Muscle of arm (tissue), 14 donors: ENCODE measurements at places on chromosomes 13 and 19. TPM values are rescaled to one million over a fixed set of nuclear protein-coding genes. Genes with fewer than 3 reads are reported as not detected.

DNA sequence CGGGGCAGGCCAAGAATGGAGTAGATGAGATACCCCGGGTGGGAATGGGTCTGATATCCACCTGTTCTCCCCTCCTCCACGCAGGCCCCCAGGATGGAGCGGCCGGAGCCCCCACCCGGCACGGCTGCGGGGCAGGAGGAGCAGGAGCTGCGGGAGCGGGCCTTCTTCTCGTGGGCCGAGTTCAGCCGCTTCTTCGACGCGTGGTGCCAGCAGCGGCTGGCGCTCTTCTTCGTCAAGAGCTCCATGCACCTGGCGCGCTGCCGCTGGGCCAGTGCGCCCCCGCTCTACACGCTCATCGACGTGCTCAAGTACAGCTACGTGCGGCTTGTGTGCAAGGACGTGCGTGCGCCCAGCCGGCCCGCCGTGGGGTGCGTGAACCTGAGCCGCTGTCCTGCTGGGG lies 1.2 kb downstream of the ZSWIM9 start:
- DNase-seq, result no peak

DNA sequence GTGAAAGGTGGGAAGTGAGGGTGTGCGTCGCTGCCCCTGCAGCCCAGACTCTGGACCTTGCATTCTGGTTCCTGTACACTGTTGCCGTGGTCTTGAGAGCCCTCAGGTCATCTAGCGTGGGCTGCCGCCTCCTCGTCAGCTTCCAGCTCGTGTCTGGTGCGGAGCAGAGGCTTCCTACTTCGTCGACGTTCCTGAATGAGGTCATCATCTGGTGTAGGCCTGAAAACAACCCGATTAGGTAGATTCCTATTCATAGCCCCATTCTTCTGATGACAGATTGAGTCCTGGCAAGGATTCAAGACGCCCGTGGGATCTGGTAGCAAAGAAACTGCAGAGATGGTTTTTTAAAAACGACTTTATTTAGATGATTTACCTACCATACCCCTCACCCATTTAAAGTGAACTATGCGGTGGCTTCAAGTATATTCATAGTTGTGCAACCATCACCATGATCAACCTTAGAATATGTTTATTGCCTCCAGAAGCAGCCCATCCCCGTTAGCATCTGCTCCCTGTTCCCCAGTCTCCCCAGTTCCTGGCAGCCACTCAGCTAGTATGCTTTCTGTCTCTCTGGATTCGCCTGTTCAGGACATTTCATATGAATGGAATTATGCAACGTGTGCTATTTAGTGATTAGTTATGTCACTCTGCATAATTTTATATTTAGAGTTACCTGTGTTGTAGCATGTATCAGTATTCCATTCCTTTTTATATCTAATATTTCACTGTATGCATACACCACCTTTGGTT lies 13.8 kb downstream of the NAXD start:
- no peak for DNase-seq

GRCh38 chr13:112172641-112173251 lies 105.8 kb downstream of the SOX1 start:
- no peak for DNase-seq

DNA sequence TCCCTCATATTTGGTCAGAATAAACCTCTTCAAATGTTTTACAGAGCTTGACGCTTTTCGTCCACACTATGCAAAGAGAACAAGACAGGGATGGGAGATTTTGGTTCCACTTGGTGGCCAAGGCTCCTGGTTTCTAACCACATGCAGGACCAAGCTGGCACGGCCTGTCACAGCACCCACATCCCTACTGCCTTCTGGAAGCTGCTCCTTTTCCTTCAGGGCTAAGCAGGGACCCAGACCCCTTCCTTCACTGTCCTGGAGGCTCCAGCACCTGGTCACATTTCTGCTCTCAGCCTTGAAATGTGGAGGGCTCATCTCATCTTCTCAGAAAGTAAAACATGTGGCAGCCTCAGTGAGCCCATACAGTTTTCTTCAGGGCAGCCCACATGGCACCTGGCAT lies 50.4 kb upstream of the ARHGEF7 start:
- no peak for DNase-seq

GRCh38 chr19:5025027-5025426 lies 56.1 kb downstream of the KDM4B start:
- no peak for DNase-seq

DNA sequence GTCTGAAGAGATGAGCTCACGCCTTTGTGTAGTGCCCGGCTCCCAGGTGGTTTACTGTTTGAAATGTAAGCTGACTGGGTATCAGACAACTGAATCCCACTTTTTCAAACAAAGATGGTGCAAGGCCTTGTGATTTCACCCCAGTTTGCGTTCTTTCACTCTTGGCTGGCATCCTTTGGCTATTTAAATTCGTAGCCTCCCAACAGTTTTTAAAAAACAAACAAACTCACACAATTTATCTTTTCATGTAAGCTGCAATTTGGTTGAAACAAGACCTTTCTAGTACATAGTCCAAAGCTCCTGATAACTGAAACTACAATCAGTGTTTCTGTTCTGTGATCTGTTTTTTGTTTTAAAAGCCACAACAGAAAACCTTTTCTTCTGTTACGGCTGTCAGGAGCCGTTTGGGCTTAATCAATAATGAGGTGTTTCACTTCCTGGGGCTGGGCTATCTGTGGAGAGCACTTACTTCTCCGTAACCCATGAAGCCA lies 65.1 kb upstream of the NPAS1 start:
- no peak for DNase-seq

NKPD1 gene
- 0.07 TPM for polyA plus RNA-seq

ZNF471 gene
- polyA plus RNA-seq, result 9.1 TPM

DZIP1 gene
- polyA plus RNA-seq, result 28.1 TPM

ZNF844 gene
- polyA plus RNA-seq, result 11.0 TPM
